ENCODE measurements at places on chromosomes 6 and 20.

- peak; percentile 47 for DNase-seq
Measured at GRCh38 chr20:39800548-39800947, 838.4 kb downstream of the DHX35 start.

DNA sequence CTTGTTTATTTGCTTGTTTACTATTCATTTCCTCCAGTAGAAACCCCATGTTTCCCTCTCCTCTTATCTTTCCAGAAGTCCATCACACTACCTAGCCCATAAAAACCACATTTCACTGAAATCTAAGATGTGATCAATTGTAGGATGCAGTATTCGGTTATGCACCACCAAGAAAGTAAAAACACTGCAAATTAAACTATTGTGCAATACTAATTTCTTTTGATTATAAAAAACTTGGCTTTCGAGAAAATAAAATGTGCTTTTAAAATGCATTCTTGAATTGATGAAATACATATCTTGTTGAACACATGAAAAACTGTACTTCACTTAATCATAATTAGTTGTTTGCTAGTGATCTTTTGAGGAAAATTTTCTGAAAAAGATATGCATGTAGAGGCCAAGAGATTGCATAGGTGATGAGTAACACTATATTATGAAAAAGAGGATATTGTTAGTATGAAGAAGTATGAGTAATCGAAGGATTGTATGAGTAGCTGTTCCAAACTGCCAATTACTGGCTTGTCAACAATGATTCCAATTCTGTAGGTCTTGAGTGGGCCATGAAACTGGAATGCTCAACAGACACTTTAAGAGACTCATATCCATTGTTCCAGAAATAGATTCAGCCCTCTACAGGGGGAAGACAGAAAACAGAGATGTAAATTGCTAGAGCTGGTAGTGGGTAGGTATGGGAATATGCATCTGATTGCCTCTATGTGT, 79.7 kb downstream of the RNF217 start:
- DNase-seq: peak; percentile 54

DNA sequence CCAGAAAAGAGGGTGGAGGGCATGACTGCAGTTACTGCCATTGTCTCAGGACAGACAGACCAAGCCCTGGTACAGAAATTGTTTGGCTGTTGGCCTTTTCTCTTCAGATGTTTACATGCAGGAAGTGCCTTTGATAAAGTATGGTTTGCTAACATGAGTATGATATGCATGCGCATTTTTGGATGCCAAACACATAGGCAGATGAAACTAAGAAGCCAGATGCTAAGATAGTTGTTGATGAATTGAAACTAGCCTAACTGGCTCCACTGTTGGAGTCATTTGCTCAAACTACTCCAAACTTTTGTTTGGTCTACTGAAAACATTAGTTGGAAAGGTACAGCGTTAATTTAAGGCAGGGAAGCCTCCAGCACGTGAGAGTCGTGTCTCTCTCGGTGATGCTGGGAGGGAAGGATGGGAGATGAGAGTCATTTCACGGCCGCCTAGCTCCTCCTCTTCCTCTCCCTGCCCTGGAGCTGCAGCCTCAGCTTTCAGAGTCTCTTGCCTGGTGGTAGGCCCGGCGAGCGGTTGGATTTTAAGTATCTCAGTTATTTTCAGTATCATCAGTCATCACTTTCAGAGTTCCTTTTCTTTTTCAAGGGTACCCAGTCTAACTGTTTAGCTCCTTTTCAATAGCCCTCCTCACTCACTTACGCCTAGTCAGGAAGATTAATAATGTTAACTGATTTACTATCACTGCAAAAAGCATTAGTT, 29.7 kb downstream of the RREB1 start:
- peak; percentile 77 for DNase-seq

- peak; percentile 79 for DNase-seq
Measured at GRCh38 chr6:137240168-137240567, 21.0 kb upstream of the IFNGR1 start.

Data from EL (cell line).